Stimulated activated CD4-positive, alpha-beta T cell treated with anti-CD3 and anti-CD28 coated beads, Interleukin-1b, Interleukin-23, amount 100 ng/mL, for 24 hours (primary cell): ENCODE measurements at places on chromosomes 5 and 9.

- DNase-seq: no peak
Measured at GRCh38 chr9:700365-701282, 140.9 kb upstream of the DMRT1 start.

- peak; percentile 27 for DNase-seq
Measured at GRCh38 chr9:111759762-111760639, 34.7 kb downstream of the SHOC1 start.

DNA sequence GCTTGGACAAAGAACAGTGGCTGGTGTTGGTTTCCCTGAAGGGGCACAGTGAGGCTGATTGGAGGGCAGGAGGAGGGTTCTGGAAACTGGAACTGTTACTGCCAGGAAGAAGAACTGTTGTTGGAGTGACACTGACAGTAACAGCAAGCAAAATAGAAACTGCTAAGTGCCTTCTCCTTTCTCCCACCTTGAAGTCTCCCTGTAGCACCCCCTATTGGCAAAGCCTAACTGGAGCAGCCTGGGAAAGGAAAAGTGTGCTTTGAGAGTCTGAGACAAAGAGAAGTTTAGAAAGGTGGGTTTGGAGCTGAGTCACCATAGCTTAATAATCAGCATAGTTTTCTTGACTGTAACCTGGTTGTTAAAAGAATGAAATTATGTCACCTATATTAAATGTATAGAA, 2.5 kb upstream of the TMEM174 start:
- no peak for DNase-seq

- no peak for DNase-seq
Measured at GRCh38 chr9:95696701-95697100, 178.8 kb upstream of the ERCC6L2 start.

GRCh38 chr9:91302831-91303230, 58.9 kb downstream of the AUH start:
- DNase-seq: no peak

GRCh38 chr9:2984491-2984890, 140.6 kb upstream of the PUM3 start:
- DNase-seq: no peak

- no peak for DNase-seq
Measured at GRCh38 chr5:154627698-154628678, 127.2 kb upstream of the LARP1 start.

- no peak for DNase-seq
Measured at GRCh38 chr5:55437859-55438206, 96.9 kb downstream of the PLPP1 start.

DNA sequence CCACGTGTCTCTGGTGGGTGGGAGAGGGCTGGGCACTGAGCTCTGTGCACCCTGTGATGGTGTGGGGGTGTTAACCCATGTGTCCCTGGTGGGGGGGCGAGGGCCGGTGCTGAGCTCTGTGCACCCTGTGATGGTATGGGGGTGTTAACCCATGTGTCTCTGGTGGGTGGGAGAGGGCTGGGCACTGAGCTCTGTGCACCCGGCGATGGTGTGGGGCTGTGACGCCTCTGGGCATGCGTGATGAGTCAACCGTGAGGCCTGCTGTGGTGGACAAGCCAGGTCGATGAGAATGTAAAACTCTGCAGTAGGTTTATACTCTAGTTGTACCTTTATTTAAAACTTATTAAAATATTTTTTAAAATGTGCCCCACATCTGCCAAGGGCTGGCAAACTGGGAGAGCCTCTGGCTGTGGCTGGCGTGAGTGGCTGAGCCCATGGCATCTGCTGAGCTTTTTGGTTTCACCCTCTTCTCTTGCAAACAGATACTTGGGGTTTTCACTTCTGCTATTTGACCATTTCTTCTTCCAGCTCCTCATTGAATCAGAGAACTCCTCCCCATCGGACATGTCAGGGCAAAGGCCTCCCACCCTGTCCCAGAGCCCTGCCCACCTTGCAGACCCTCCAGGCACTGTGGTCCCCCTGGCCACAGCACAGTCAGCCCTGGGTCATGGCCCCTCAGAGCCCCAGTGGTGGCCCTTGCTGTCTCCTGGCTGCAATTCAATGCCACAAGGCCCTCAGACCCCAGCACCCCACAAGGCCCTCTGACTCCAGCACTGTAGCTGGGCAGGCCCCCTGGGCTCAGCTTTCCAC, 18.5 kb upstream of the EXOC3 start:
- DNase-seq: no peak

GRCh38 chr9:128361296-128361985, 9.7 kb upstream of the URM1 start:
- no peak for DNase-seq

GRCh38 chr5:10253390-10253789, 3.3 kb downstream of the CCT5 start:
- no peak for DNase-seq

- no peak for DNase-seq
Measured at GRCh38 chr9:89400403-89401116, 82.3 kb downstream of the SECISBP2 start.

DNA sequence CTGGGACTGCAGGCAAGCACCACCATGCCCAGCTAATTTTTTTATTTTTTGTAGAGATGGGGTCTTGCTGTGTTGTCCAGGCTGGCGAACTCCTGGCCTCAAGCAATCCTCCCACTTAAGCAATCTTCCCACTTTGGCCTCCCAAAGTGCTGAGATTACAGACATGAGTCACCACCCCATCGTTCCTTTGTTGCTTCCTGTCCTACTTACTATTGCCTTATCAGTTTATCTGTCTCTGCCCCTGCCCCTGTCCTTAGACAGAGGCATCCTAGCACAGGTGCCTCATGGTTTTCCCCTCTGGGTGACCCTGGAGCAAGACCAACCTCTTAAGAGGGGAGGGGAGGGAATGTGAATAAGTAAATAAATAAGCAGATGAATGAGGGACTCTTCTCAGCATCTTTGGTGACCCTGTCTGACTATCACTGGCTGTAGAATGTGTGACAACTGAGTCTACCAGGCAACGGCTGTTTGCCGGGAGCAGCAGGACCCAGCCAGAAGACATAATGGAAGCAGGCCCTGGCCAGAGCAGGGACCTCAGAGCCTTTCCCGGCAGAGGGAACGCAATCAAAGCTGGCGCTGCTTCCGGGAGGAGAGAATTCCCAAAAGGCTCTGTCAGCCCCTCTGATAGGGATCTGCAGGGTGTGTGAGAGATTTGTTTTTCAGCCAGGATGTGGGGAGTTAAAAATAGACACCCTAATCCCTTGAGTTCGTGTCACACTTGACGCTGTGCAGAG, 43.8 kb upstream of the DAB2IP start:
- no peak for DNase-seq

GRCh38 chr5:39079147-39079546, 4.9 kb upstream of the RICTOR start:
- no peak for DNase-seq

- no peak for DNase-seq
Measured at GRCh38 chr5:9775339-9775738, 145.2 kb upstream of the TAS2R1 start.

DNA sequence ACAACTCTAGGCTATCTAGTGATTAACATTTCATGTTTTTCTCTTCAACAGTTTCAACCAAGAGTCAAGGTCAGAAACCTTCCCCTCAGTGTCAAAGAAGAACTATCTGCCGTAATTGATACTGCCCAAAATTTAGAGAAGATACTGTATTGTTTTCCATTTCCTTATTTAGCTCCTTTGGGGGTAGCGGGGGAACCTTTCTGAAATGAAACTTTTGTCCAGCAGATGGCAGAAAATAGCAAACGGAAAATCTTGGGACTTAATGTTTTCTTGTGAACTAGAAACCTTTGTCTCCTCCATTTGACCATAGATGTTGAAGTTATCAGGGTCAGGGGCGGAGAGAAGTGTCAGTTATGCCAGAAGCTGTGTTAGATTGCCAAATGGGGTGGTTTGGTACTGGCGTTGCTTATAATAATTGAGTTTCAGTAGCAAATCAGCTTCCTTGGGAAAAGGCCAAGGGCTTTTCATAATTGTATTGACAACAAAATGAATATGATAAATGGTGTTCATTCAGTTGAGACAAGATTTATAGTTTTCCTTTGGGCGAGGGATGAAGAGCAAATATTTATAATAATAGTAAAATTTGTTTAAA, 101.7 kb upstream of the TLX3 start:
- DNase-seq: no peak

DNA sequence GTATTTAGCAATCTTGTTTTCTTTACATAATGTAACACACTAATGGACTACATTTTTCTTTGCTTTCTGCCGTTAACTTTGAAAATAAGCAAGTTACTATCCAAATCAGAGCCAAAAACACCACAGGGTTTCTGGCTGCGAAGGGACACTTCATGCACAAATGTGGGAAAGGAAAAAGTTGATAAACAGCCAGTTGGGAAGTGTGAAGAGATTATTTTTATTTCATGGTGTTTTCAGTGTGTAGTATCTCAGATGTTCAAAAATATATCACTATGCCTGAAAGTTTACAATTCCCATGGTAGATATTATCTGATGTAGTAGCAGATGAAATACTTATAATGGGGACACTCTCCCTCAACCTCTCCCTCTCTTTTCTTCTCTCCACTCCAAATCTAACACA, 135.3 kb downstream of the CETN3 start:
- no peak for DNase-seq

DNA sequence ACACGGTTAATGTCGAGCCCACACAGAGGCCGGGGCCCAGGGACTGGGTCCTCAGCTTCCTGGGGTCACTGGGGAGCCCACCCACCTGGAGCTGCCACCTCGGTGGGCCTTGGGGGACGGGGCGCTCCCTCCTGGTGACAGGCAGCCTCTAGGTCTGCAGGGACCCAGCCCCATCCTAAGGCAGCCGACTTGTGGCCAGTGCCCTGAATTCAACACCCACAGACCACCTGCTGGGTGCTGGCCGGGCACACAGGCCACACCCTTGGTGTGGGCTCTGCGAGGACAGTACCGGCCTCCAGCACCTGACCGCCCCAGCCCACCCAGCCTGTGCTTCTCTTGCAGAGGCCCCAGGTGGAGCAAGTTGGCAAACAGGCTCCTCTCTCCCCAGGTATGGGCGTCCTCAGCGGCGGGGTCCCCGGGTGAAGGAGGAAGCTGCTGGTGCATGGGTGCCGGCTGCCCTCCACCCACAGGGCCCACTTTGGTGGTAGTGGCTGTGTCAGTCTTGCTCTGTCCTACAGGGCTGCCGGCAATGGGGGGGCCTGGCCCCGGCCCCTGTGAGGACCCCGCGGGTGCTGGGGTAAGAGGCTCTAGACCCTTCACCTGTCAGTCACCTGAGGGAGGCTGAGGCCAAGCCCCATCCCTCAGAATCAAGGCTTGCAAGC, 8.3 kb downstream of the ENTPD8 start:
- no peak for DNase-seq

DNA sequence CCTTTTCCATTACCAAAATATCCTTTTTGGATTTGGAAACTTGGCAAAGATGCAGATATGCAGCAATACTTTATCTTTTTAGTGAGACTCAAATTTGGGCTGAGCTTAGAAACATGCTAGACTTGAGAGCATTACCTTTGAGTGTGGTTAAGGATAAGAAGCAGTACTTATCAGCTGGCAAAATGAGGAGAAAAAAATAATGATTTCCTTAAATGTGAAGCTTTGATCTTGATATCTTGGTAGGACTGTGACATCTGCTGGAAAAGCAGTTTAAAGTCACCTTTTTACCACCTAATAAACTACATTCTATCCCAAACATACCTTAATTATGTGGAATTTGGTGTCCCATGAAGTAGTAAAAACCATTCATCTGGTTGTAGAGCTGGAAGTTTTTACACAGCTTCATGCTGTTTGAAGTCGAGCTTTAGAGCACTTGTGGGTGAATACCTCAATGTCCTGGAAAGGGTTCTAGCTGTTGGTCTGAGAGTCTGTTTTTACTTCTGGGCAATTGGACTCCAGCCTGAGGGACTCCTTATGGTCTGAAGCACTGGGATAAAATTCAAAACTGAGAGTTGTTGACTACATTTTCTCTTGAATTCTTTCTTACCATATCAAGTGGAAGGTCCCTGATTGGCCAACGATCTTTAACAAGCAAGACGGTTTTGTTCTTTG, 53.4 kb downstream of the LRRC70 start:
- no peak for DNase-seq

GRCh38 chr9:8533681-8534080, 734.1 kb upstream of the DMAC1 start:
- DNase-seq: no peak

- no peak for DNase-seq
Measured at GRCh38 chr9:70013598-70014196, 30.0 kb upstream of the MAMDC2 start.

DNA sequence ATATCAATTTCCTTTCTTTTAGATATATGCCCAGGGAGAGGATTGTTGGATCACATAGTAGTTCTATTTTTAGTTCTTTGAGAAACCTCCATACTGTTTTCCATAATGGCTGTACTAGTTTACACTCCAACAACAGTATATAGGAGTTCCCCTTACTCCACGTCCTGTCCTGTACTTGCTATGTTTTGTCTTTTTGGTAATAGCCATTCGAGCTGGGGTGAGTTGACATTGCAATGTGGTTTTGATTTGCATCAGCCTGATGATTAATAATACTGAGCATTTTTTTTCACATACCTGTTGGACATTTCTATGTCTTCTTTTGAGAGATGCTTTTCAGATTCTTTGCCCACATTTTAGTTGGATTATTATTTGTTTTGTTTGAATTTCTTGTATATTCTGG, 445.9 kb downstream of the NTRK2 start:
- no peak for DNase-seq

- DNase-seq: no peak
Measured at GRCh38 chr9:112677040-112677439, 40.9 kb downstream of the INIP start.

GRCh38 chr5:72281764-72282499, 38.1 kb downstream of the MRPS27 start:
- DNase-seq: no peak

GRCh38 chr5:98004463-98004862, 769.0 kb upstream of the RGMB start:
- DNase-seq: no peak

DNA sequence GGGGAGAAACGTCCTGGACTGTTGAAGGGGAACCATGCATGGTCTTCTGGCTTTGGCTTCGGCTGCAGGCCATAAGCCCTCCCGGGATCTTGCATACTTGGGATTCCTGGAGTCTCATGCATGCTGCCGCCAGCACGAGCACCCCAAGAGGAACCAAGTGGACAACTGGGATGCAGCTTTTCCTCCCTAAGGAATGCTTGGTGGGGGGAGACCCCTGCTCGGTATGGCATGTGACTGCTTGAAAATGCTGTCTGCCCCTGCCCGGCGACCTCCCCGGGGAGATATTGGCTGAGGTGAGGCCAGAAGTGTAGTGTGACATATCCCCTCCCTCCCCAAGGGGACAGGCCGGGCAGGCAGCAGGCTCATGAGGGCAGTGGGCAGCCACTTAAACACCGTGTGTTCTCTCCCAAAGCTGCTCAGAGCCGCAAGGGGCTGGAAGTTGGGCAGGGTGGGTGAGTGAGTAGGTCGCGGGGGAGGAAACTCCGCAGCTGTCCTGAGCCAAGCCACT, 15.7 kb downstream of the TMEM171 start:
- DNase-seq: no peak

DNA sequence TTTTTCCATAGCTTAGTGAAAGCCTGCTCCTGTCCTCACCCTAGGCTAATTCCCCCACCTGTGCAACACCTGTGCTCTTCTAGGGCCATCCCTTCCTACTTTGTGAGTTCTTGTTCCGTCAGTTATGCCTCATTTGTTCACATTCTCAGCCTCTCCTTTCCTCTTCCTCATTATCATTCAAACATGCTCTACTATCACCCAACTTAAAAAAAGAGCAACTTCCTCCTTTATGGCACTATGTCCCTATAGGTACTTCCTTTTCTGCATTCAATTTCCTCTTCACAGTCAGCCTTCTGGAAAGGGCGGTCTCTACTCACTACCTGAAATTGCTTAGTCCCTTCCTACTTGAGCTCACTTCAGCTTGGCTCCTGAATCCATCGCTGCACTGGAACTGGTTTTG, 111.8 kb upstream of the LHFPL2 start:
- no peak for DNase-seq
